Naive thymus-derived CD8-positive, alpha-beta T cell (primary cell): ENCODE measurements at places on chromosomes 6 and 20.
A peak's percentile ranks its signal among the peaks of the same experiment; 100 is the strongest.

GRCh38 chr20:50837532-50838321 is 42.9 kb downstream of the BCAS4 start:
- no peaks in the 10 kb centered on the region for H3K27me3 ChIP-seq
- peak overlapping the region; percentile 65 for H3K27ac ChIP-seq
- H3K4me1 ChIP-seq, result peaks cover 13% of the 10 kb centered on the region
- DNase-seq, result no peak
- H3K36me3 ChIP-seq, result peaks cover 67% of the 10 kb centered on the region

DNA sequence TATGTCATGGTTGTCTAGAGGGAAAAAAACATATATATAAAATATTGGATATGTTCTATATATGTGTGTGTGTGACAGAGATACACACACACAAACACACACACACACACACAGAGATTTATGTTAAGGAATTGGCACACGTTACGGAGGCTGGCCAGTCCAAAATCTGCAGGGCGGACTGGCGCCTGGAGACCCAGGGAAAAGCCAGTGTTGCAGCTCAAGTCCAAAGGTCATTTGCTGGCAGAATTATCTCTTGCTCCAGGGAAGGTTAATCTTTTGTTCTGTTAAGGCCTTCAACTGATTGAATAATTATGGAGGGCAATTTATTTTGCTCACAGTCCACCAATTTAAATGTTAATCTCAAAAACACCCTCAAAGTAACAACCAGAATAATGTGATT is 37.5 kb upstream of the PDE7B start:
- H3K36me3 ChIP-seq, result peaks cover 3% of the 10 kb centered on the region
- DNase-seq, result no peak
- H3K27me3 ChIP-seq, result no peaks in the 10 kb centered on the region
- no peak overlapping the region for H3K4me3 ChIP-seq

- H3K36me3 ChIP-seq, result no peaks in the 10 kb centered on the region
- H3K27me3 ChIP-seq, result no peaks in the 10 kb centered on the region
- H3K27ac ChIP-seq, result no peak overlapping the region
- peaks cover 92% of the 10 kb centered on the region for H3K4me1 ChIP-seq
Measured at GRCh38 chr6:14732226-14732843, 513.5 kb upstream of the JARID2 start.

GRCh38 chr6:123352279-123352678 is 284.5 kb downstream of the TRDN start:
- no peak overlapping the region for H3K4me3 ChIP-seq
- no peak overlapping the region for H3K27ac ChIP-seq
- no peaks in the 10 kb centered on the region for H3K36me3 ChIP-seq
- no peaks in the 10 kb centered on the region for H3K27me3 ChIP-seq

DNA sequence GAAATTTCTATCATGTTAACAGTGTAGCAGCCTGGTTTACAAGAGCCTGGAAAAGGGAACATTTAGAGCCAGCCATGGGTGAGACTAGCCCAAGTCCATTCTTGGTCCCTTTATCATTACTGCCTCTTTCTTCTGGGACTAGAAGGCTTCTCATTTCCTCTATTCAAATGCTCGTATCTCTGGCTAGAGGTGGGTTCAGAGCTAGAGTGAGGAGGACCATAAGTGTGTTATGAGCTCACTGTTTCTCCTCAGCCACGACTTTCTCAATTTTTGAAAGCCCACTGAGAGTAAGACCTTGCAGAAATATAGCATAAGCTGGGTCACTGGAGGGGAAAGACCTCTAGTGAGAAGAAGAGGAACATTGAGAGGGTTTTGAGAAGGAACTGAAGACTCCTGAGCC is 100.0 kb downstream of the SOBP start:
- no peaks in the 10 kb centered on the region for H3K4me1 ChIP-seq
- no peaks in the 10 kb centered on the region for H3K36me3 ChIP-seq
- peaks cover 9% of the 10 kb centered on the region for H3K27me3 ChIP-seq
- no peak overlapping the region for H3K4me3 ChIP-seq
- DNase-seq, result no peak
